GF-D8 (cell line): ENCODE measurements at places on chromosomes 1 and 21.

DNA sequence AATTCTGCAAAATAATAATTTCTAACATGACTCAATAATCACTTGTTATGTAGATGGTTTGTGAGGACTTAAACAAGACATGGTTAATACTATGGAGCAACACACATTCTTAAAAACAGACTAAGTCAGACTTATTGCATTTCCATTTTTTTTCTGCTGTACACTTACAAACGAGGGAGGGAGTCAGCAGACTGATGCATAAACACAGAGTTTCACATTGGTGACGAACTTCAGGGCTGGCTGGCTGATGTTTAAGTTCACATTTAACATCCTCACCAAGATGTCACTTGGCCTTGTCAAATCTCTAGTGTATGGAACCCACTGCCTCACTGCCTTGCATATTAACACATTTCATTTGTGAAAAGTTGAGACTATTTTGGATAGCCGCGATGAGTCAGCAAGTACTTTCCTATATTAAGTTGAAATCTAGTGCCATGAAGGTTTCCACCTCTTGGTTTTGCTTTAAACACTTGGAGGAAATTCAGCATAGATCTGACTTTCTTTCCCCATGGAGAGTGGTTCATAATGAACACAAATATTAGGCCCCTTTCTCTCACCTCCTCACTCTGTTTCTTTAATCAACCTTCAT is 337.5 kb upstream of the RUNX1 start:
- no peak for DNase-seq

- DNase-seq, result peak; percentile 98
Measured at GRCh38 chr1:234875953-234876855, 252.4 kb downstream of the TOMM20 start.

- no peak for DNase-seq
Measured at GRCh38 chr1:67719329-67720196, 34.6 kb downstream of the GADD45A start.

DNA sequence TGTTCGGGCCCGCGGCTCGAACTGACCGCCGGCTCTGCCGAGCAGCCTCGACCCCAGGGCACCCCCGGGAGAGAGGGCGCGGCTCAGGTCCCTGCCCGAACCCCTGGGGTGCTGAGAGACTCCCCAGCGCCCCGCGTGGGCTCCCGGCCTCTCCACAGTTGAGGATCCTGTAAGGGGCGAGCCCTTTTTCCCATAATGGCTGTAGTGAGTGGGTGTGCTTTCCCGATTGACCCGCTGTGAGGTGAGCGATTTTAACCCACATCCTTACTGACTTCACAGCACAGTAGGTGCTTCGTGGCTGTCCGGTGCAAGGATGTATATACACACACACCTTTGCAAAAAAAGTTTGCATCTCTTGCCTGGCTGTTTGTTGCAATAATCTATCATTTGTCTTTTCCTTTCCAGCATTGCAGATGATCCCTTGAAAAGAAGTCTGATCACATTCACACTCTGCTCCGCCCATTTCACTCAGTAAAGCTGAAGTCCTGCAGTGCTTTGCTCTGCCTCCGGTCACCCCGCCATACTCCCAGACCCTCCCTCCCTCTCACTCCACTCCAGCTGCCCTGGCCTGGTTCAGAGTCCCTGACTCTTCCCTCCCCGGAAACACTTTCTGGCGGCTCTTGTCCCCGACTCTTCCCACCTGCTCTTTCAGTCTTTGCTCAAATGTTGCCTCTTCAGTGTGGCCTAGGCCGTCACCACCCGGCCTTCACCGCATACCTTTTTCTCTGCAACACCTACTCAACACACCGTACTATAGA is 955 bp upstream of the UBE2G2 start:
- no peak for DNase-seq

DNA sequence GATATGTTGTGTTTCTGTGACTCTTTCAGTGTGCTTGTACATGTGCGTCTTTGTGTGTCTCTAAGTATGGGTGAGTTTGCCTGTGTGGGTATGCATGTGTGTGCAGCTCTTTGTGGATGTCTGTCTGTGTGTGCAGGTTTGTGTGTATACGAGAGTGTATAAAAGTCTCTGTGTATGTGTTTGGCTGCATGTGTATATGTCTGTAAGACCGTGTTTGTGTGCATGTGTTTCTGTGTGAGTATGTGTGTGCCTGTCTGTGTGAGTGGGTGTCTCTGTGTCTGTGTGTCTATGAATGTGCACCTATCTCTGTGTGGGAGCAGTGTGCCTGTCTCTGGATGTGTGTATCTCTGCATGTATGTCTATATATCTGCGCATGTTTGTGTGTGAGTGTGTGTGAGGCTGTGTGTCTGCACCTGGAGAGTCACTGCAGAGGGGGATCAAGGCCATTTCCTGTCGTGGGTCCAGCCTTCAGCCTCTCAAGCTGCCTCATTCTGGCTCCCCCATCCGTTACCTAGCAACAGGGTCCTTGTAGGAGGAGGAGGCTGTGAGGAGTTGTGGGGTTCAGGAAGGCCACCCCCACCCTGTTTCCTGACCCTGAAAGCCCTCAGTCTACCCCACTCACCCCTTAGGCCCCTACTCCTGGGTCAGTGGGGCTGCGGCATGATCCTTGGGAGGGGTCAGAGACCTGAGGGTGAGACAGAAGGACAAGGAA is 10.4 kb downstream of the FGR start:
- no peak for DNase-seq

GRCh38 chr1:221164029-221164428 is 284.8 kb downstream of the HLX start:
- DNase-seq, result no peak

DNA sequence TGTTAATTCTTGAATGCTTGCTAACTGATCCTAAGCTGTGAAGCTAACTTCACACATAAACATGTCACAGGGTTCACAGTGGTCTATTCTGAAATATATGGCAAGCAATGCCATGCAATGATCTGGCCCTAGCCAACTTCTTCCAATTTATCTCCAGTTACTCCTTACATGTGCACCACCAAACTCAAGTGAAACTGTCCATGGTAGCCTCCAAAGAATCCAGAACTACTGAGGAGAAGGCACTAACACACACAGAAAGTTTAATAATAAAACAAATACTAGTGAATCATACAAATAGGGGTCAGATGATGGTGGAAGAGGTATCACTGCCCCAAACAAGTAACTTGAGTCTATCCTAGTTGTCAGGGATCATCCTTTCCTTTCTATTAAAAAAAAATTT is 172.6 kb upstream of the RAB4A start:
- DNase-seq, result no peak

GRCh38 chr1:235999259-235999925 is 65.5 kb downstream of the NID1 start:
- no peak for DNase-seq

DNA sequence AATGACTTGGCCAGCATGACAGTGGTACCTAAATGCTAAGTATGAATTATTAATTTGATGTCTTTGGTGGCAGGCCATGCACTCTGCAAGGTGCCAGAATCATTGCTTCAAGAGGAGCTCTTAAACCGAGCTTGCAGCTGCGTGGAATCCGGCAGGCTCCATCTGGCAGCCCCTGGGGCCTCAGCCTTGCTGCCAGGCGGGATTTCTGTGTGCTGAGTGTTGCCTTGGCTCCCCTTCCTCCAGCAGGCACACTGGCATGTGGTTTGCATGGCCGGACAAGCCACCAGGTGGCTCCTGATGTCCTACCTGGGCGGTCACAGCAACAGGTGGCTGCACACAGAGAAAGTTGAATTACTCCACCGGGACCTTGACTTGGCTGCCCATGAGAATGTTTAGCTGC is 155.4 kb downstream of the URB2 start:
- no peak for DNase-seq

GRCh38 chr1:58774027-58774426 is 9.8 kb downstream of the JUN start:
- no peak for DNase-seq

- no peak for DNase-seq
Measured at GRCh38 chr1:90488451-90488850, 228.7 kb downstream of the BARHL2 start.

DNA sequence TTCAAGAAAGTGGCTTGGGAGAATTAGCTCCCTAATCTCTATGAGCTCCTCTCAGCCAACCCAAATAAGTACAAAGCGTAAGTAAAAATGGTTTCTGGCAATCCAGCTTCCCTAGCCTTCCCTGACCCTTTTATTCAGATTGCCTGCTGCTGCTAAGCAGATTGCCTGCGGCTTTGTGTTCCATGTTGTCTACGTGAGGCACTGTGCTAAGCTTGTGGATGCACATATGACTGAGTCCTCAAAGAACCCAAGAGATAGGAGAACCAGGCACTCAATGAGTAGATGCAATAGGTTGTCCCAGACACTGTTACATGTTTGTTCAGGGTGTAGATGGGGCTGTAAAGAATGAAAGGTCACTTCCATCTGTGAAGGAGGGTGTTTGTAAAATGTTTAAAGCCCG is 6.3 kb upstream of the OSBPL9 start:
- no peak for DNase-seq

DNA sequence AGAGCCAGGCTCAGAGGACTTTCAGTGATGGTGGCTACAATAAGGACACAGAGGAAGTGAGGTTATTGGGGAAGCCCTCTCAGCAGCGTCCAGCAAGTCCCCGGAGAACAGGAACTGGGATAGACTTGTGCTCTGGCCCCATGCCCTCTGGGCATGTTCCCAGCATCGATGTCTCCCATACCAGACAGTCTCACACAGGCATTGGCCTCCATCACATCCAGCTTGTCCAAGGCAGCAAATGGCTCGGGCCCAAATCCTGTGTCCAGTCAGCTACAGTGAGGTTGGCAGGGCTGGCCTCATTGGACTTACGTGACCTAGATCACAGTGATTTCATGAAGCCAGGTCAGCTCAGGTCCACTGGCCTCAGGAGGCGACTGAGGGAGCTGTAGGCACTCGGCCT is 19.6 kb upstream of the TMEM54 start:
- no peak for DNase-seq

- no peak for DNase-seq
Measured at GRCh38 chr1:53141487-53142055, 867 bp downstream of the SLC1A7 start.

DNA sequence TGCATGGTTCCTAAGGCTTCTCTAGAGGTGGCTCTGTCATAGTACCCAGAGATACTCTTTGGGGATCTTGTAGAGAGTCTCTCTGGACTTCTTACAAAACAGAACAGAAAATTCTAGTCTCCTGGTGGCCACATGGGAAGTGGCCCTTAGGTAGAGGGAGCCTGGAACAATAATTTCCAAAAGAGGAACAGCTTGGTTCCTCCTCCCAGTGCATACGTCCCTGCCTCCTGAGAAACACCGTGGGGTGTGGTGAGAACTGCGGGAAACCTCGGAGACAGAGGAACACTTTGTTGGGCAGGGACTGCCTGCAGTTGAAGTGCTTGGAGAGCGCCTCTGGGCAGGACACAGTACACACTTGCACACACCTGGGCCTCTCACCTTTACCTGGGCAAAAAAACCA is 38.8 kb upstream of the EPHA8 start:
- no peak for DNase-seq

DNA sequence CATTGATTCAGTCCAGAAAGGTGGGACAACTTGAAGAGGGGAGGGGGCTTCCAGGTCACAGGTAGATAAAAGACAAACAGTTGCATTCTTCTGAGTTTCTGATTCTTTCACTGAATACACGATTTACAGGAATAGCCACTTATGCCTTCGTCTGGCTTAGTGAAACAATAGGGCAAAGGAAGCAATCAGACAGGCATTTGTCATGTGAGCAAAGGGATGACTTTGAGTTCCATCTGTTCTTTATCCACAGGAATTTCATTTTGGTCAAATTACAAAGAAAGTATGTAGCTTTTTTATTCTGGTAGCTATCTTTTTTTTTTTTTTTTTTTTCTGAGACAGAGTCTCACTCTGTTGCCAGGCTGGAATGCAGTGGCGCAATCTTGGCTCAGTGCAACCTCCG is 202.5 kb downstream of the TTLL7 start:
- no peak for DNase-seq

DNA sequence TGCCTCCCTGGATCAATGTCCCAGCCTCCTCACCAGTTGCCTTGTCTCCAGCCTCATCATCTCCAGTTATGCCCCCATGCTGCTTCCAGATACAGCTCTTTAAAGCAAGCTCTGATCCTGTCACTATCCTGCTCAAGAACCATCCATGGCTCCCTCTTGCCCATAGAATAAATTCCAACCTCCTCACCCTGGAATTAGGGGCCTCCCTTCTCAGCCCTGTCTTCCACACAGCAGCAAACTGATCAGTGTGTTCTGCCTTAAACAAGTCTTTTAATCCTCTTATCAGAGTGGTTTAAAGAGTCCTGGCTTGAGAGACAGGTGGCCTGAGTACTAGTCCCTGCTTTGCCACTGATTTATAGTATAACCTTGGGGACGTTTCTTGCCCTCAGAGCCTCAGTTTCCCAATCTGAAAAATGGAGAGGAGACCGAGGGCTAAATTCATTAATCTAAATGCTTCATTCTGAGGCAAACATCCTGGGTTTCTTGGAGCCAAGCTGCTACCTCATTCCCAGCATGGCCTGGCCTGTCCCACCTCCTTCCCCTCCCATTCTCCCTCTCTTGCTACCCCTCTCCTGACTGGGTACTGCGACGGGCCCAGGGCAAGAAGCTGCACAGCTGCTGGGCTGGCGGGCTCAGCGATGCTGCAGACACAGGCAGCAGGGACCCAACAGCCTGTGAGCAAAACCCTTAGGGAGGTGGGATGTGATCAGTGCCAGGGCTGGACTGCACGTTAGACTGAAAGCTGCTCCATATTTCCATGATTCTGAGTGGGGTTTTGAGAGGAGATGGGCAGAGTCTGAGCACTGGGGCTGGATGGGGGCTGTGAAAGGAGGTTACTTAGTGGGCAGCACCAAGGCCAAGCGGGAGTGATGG is 221.4 kb downstream of the PTPRU start:
- DNase-seq, result no peak

- DNase-seq, result no peak
Measured at GRCh38 chr1:212825798-212826452, 21.5 kb downstream of the SPATA45 start.

- peak; percentile 63 for DNase-seq
Measured at GRCh38 chr1:65421351-65422025, 1.0 kb downstream of the LEPR start.

DNA sequence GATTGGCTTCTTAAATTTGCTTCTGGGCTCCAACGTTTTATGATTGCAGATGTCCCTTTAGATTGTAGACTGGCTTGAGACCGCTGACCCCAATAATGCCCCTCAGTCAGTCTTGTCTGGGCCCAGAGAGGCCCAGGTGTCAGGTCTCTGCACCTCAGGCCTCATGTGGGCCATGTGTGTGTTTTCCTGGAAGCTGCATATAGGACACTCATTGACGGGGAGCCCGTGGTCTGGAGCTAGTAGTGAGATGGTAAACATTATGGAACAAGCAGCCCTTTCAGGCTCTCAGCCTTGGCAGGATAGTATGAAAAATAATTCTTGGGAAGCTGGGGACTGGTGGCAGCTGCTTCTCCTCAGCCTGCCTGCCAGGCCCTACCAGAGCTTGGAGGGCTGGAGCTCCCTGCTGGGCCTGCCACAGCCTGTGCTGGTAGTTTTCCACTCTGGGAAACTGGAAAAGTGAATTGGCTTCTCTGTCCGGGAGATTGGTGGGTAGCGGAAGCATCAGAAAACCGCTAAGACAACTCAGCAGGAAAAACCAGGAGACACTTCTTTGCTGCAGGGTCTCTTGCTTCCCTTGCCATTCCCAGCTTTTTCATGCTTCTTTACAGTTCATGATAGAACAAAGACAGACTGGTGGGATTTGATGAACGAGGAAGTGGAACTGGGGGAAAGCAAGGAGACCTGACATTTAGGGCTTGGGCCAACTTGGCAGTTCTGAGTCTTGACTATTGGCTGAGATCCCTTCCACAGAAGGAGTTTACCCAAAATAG is 57.8 kb upstream of the HSD17B7 start:
- no peak for DNase-seq

- no peak for DNase-seq
Measured at GRCh38 chr1:208599063-208599462, 354.9 kb upstream of the PLXNA2 start.

GRCh38 chr1:232404227-232404626 is 225.7 kb downstream of the SIPA1L2 start:
- DNase-seq, result no peak
